ENCODE measurements at places on chromosomes 1 and 21. TPM values are rescaled to one million over a fixed set of nuclear protein-coding genes. Genes with fewer than 3 reads are reported as not detected.

GRCh38 chr1:53541761-53542550, 82.8 kb downstream of the DMRTB1 start:
- DNase-seq, result peak; percentile 77

- DNase-seq, result no peak
These were observed 2.7 kb upstream of the VANGL2 start for GRCh38 chr1:160397651-160398050.

The CACYBP gene
- 68.7 TPM for total RNA-seq

The CDKN2C gene
- 0.07 TPM for total RNA-seq

- no peak for DNase-seq
These were observed 111.1 kb downstream of the NAV1 start for GRCh38 chr1:201649761-201650622.

GRCh38 chr21:33771976-33772375, 129.7 kb downstream of the ITSN1 start:
- no peak for DNase-seq

DNA sequence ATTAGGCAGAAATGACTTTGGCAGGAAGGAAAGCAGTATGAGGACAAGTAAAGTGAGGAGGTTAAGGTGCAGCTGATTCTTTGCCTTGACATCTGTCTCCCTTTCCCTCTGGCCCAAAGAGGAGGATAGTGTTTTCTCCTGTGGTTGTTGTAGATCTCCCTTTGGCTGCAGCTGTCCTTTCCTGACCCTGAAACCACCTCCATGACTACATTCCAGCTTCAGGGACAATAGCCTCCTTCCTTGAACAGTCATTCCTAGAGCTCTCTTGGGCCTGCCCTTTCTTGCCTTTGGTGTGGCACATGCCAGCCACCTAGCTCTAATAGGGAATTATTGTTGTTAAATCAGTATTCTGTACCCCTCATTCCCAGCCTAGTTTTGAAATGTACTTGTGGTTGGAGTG, 6.2 kb downstream of the ZMYM1 start:
- no peak for DNase-seq

The DNAH14 gene
- 30.8 TPM for total RNA-seq

The LCE2A gene
- total RNA-seq, result not detected

GRCh38 chr1:109059026-109059425, 16.8 kb downstream of the TAF13 start:
- DNase-seq, result no peak

The SPAG17 gene
- 0.13 TPM for total RNA-seq

- no peak for DNase-seq
These were observed 66.1 kb upstream of the BARHL2 start for GRCh38 chr1:90783181-90783580.

DNA sequence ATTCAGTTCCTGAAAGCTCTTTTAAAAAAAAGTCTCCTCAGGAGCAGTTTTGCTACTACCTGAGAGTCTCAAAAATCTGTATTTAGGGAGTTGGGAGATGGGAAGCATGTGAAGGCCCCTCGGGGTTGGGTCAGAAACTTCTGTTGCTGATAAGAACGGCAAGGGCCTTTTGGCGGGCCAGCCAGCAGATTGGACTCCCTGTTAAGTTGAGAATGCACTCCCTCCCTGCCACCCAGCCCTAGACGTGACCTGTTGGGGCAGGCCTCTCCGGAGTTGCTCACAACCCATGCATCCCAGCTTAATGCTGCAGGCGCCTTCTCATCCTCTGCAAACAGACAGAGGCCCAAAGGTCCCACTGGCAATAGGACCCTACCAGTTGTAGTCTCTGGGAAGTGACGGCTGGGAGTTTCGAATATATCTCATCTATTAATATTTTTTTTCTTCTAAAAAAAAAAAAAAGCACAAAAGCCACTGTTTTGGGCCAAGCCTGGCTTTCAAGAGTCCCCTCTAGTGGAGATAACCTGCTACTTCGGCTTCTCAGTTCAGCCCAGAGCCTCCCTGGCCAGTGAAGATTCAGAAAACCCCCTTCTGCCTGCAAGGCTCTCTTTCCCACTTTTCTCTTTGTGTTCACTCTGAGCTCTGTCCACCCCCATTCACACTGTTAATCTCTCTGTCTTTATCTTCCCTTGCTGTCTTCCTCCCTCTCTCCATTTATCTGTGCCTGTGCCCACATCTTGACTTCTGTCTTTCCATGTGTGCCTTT, 5.3 kb downstream of the PLXNA2 start:
- no peak for DNase-seq

GRCh38 chr1:189349607-189350006, 1128.1 kb downstream of the BRINP3 start:
- DNase-seq, result no peak

- no peak for DNase-seq
These were observed 13.3 kb downstream of the FCRL1 start for GRCh38 chr1:157806431-157807149.

- no peak for DNase-seq
These were observed 56.5 kb downstream of the NAV1 start for GRCh38 chr1:201595381-201595780.

The ERG gene
- total RNA-seq, result 0.34 TPM

All from kidney epithelial cell (primary cell).